CD8-positive, alpha-beta memory T cell (primary cell): ENCODE measurements at places on chromosomes 1 and 21. TPM values are rescaled to one million over a fixed set of nuclear protein-coding genes. Genes with fewer than 3 reads are reported as not detected.

GSTM5 gene
- not detected for total RNA-seq

S100A7 gene
- not detected for total RNA-seq

DNA sequence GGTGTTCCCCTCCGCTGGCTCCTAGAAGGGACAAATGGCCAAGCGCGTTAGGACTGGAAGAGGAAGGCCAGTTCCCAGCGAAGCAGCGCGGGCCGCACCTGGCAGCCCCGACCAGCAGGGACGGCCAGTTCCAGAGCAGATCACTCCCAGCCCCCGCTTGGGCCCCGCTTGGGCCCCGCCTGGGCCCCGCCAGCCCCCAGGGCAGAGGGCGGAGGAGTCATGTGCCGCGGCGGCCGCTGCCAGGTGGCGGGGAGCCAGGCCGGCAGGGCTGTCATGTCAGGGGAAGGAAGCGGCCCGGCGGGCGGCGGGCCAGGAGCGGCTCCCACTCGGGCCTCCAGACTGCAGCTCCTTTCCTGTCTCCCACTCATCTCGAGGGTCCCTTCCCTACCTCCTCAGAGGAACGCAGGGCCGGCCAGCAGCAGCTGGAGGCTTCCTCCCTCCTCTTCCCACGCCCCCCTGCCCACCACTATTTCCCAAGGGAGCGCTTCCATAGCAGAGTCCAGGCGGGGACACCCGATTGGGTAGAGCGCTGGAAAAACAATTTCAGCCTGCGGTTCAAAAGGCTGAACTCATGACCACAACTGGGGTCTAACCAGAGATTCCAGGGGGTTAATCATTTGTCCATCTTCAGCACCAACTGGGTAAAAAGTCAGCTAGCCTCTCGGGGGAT, 16.5 kb downstream of the ZNF697 start:
- no peaks in the 10 kb centered on the region for H3K36me3 ChIP-seq
- no peaks in the 10 kb centered on the region for H3K4me1 ChIP-seq
- no peak overlapping the region for H3K4me3 ChIP-seq

- H3K4me3 ChIP-seq: no peak overlapping the region
- H3K4me1 ChIP-seq: no peaks in the 10 kb centered on the region
- H3K36me3 ChIP-seq: no peaks in the 10 kb centered on the region
- no peak for DNase-seq
These were observed 88.9 kb upstream of the COL11A1 start for GRCh38 chr1:103197216-103197615.

DNA sequence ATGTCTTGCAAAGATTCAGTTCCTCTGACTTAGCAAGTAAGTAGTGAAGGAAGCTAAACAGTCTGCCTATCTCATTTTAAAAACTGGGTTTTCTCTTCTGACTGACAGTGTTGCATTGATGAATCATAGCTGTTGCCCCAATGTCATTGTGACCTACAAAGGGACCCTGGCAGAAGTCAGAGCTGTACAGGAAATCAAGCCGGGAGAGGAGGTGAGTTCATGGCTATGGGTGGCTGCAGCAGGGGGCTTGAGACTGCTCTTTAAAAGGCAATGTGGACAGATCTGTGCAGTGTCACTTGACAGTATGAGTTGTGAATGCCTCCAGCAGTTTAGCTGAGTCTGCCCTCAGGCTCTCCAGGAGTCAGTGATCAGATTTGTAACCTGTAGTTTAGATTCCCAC, 46.6 kb downstream of the SMYD2 start:
- no peak overlapping the region for H3K4me3 ChIP-seq
- no peak for DNase-seq
- peaks cover 9% of the 10 kb centered on the region for H3K36me3 ChIP-seq
- H3K4me1 ChIP-seq: no peaks in the 10 kb centered on the region

DNA sequence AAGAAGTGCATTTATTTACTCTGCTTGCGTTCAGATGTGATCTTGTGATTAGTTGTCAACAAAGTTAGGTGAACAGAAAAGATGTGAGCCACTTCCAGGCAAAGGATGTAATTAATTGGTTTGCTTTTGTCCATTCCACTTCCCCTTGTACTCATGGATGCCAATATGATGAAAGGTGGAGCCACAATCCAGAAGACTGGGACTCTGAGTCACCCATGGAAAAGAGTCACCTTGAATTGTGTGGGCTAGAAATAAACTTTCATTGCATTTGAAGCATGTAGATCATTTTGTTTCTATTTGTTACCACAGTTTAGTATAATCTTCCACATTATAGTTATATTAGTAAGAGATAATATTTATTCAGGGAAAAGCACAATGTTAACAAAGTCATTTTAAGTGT, 684.2 kb downstream of the LTN1 start:
- no peak for DNase-seq
- H3K4me1 ChIP-seq: no peaks in the 10 kb centered on the region
- no peak overlapping the region for H3K4me3 ChIP-seq
- no peaks in the 10 kb centered on the region for H3K27me3 ChIP-seq
- no peak overlapping the region for H3K27ac ChIP-seq
